ENCODE measurements at places on chromosomes 2 and 18.

GRCh38 chr2:216379977-216380376, 7.7 kb upstream of the MARCHF4 start:
- no peak for DNase-seq

- no peak for DNase-seq
Observed at GRCh38 chr2:199716807-199717586, 134.0 kb downstream of the FTCDNL1 start.

GRCh38 chr2:20232837-20233207, 7.9 kb upstream of the SDC1 start:
- DNase-seq, result no peak

- DNase-seq, result no peak
Observed at GRCh38 chr2:144504218-144504641, 15.7 kb downstream of the ZEB2 start.

DNA sequence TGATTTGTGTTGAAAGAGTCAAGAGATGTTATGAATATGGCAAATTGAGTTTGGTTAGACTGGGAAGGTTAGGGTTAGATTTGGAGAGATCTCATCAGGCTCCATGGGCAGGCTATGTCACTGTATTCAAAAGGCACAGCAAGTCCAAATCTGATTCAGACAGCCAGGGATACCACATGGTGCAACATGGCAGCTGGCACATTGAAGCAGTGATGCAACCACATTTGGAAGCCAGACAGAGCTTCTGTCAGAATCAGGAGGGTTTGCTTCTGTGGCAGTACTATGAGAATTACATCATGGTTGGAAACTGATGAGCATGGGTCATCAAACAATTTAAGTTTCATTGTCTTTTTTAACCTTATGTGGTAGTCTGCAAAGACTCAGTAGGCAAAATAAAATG, 772.2 kb downstream of the SUCLG1 start:
- DNase-seq, result no peak

- DNase-seq, result no peak
Observed at GRCh38 chr2:118388771-118389170, 300.5 kb downstream of the INSIG2 start.

GRCh38 chr2:178844269-178844668, 37.0 kb upstream of the TTN start:
- DNase-seq, result no peak

DNA sequence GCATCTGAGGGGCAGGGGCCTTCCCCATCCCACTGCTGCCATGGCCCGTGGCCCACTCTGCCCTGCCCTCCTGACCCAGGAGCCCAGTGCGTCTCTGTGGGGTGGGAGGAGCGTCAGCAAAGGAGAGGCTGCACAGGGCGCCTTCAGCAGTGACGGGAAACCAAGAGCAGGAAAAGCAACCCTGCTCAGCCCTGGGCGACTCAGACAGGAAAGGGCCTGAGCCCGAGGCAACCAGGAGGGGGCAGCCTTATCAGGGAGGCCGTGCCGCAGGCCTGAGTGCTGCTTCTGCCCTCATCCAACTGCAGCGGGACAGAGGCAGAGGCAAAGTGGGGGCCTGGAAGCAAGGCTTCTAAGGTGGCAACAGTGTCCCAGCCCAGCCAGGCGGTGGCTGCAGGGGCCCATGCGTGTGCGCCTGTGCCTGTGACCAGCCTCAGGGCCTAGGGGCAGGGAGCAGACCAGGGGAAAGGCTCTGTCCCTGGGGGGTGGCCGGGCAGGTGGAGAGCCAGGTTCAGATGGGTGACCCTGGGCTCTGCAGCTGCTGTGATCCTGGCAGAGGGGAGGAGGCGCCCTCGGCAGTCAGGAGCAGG, 23.3 kb upstream of the ALPI start:
- DNase-seq, result no peak

- DNase-seq, result no peak
Observed at GRCh38 chr2:180990337-180990736, 9.9 kb downstream of the UBE2E3 start.

DNA sequence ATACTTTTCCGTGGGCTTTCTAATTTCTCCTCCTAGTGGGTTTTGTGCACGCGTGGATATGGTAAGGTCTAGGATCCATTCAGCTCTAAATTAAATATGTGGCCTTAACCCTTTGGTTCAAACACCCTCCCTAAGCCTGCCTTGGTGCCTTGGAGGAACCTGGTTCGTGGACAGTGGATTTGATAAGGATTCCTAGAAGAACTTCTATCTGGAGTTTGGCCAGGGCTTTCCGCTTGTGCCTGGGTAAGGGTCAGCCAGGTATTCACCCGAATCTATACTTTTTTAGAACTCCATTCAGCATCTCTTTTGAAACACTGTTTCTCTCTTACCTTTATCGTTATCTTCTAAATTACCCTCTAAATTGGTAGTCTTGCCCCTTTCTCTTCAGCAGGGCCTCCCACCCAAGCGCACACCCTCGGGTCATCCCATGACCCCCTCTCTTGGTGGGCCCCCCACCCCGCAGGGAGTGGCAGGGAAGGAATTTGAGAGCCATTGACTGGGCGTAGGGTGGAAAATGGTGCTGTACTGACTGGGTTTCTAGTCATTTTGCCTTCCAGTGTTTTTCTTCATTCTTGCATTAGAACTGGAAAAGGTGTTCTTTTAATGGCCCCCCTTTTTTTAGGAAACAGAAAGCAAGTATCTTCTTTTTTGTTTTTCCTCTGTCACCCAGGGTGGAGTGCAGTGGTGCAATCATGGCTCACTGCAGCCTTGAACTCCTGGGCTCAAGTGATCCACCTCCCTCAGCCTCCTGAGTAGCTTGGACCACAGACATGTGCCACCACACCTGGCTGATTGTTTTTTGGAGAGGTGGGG, 1.8 kb downstream of the SOCS6 start:
- no peak for DNase-seq

GRCh38 chr2:217935901-217936684, 66.7 kb downstream of the TNS1 start:
- DNase-seq, result no peak

DNA sequence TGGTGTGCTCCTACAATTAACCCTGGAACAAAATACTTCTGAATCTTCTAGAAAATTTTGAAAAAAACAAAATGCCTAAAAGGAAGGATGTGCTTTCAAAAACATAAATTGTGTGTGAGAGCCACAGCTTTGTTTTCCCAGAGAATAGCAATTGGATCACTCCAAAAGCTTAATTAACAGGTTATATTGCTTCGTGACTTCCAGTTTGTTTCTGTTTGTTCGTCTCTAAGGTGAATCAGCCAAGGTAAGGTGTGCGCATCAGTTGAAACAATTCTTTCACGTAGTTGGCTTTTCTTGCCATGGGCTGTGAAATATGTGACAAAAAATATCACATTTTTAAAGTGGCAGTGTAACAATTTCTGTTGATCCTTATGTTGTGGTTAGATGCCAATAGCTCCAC, 90.3 kb upstream of the BARD1 start:
- DNase-seq, result no peak

DNA sequence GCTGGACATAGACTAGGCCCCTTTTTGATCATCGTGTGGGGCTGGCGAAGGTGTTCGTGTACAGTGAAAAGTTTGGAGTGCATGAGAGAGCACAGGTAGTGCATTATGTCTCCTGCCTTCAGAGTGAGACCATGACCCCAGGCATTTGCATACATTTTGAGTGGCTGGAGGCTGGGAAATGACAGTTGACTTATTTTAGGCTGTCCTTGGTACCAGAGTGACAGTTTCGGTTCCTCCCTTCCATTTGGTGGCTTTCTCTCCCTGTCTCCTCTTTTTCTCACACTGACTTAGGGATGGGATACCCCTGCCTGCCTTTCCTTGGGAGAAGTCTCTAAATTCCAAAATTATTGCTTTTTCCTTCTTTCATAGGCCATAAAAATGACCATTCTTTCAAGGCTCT, 20.1 kb downstream of the SERPINB12 start:
- no peak for DNase-seq

- DNase-seq, result no peak
Observed at GRCh38 chr2:107936433-107937359, 49.6 kb upstream of the SLC5A7 start.

DNA sequence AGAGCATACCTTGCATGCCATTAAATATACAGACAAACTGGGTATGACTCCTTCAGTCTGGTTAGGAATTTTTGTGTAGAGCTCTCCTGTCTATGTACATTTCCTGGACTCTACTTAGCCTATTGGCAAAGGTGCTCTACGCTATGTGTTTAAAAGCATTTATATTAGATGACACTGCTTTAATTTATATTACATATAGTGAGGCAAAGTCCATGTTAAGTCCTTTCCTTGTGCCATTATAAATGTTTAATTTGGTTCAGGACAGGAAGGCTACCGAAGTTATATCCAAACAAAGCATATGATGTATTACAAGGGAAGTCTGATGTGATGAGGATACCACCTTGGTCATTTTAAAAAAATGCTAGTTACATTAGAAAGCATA, 117.4 kb upstream of the RAB27B start:
- DNase-seq, result no peak

- DNase-seq, result no peak
Observed at GRCh38 chr2:3902131-3902530, 198.8 kb downstream of the DCDC2C start.

GRCh38 chr2:239660390-239661230, 259.8 kb upstream of the HDAC4 start:
- no peak for DNase-seq

GRCh38 chr2:40466935-40467572, 15.2 kb upstream of the SLC8A1 start:
- no peak for DNase-seq

DNA sequence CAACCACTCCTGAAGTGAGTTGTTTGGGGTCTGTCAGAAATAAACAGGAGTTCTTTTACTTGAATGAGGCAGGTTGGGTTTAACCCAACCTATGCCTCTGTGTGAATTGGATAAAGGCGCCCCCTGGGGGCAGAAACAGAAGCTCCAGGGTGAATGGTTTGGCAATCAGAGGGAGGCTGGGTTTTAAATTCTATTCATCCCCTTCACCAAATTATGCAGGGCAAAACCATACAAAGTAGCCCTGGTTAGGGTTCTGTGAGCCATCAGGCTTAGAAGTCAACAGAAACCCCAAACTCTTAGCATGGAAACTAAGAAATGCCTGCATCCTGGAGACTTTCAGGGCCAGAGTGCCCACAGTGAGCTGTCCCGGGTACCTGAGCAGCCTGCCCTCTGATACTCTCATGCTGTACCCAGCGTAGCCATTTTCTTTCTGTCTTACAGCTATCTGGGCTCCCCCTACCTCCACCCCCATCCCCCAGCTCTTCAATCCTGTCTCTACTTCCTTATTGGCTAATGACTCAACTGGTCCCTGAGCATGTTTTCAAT, 241.5 kb downstream of the ICOS start:
- peak; percentile 66 for DNase-seq

DNA sequence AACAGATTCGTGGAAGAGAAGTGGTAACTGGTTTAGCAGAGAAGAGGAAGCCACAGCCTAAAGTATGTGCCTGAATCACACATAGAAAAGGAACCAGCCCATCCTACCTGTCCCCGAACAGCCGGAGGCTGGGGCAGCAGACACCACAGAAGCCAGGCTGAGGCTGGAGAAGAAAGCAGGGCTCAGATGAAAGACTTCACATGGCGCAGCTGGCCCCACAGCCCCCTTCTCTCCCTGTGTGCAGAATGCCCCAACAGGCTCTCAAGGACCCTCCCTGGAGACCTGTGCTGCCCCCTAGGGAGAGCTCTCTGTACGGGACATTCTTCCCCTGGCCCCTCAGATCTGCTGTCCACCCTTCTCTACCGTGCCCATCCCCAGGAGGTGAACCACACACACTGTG, 83.5 kb upstream of the RAB12 start:
- DNase-seq, result no peak

- DNase-seq, result no peak
Observed at GRCh38 chr2:160057356-160057755, 5.1 kb downstream of the PLA2R1 start.

- no peak for DNase-seq
Observed at GRCh38 chr18:49189772-49190171, 239.0 kb upstream of the SMAD7 start.

GRCh38 chr18:47595831-47596501, 334.5 kb downstream of the SMAD2 start:
- no peak for DNase-seq

- no peak for DNase-seq
Observed at GRCh38 chr2:195320413-195320973, 336.5 kb upstream of the SLC39A10 start.

DNA sequence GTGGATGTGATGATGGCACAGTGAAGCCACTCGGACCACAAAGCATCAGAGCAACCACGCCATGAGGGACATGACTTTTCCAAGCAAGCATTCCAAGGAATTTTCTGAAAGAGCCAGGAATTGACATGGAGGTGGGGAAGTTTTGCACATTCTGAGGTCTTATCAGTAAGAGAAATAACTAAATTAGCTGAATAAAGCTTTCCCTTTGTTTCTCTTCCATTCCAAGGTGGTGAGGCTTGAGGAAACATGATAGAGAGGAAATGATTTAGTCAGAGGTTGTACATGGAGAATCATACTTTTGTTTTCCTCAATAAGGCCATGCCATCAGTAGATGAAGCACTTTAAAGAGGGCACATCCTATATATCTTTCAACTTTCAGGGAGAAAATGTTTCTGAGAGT, 115.7 kb upstream of the MMADHC start:
- no peak for DNase-seq

- no peak for DNase-seq
Observed at GRCh38 chr2:68465081-68465916, 1.8 kb downstream of the FBXO48 start.

- no peak for DNase-seq
Observed at GRCh38 chr2:134669731-134670669, 48.8 kb downstream of the TMEM163 start.

DNA sequence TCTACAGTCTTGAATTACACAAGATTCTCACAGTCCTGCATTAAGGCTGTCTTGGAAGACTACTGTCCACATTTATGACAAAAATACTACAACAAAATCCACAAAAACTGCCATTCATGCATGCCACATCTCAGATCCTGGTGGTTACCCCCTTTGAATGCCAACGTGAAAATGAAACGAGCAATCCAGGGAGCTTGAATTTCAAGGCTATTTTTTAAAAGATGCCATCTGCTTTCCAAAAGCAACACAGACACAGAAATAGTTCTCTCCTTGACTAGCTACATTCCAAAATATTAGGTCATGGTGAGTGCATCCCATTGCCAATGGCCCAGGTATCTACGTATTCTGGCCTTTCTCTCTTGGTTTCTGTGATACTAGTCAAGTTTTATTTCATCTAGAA, 36.3 kb downstream of the IRS1 start:
- DNase-seq, result no peak
